ENCODE measurements at places on chromosomes 3 and 15.

GRCh38 chr3:33901862-33902563, 103.6 kb downstream of the PDCD6IP start:
- H3K27ac ChIP-seq = no peak overlapping the region
- H3K36me3 ChIP-seq = no peaks in the 10 kb centered on the region
- H3K4me1 ChIP-seq = no peaks in the 10 kb centered on the region
- DNase-seq = no peak

DNA sequence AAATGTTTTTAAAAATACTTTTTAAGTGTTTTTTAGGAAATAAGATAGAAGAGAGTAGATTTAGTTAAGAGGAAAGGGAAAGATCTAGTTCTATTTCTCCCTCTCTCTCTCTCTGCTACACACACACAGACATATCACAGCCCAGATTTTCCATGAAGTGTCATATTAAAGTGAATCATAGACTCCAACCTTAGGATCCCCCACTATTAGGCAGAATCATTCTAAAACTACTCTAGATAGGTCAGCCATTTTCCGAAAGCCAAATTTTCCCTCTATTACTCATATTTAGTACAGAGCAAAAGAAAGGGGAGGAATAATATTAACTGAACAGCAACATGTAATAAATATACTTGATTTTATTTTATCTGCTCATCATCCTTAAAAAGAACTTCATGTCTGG, 45.1 kb upstream of the RSL24D1 start:
- H3K27ac ChIP-seq = peak overlapping the region; percentile 31
- peaks cover 58% of the 10 kb centered on the region for H3K36me3 ChIP-seq
- no peak overlapping the region for H3K4me3 ChIP-seq
- no peak for DNase-seq
- H3K27me3 ChIP-seq = no peaks in the 10 kb centered on the region

- no peak overlapping the region for H3K27ac ChIP-seq
- H3K36me3 ChIP-seq = no peaks in the 10 kb centered on the region
- no peak for DNase-seq
These were observed 235.5 kb downstream of the OPA1 start for GRCh38 chr3:193828477-193828876.

GRCh38 chr3:189954733-189955665, 165.7 kb downstream of the P3H2 start:
- H3K27ac ChIP-seq = no peak overlapping the region
- H3K36me3 ChIP-seq = no peaks in the 10 kb centered on the region
- H3K27me3 ChIP-seq = peaks cover 7% of the 10 kb centered on the region
- no peaks in the 10 kb centered on the region for H3K4me1 ChIP-seq
- H3K4me3 ChIP-seq = no peak overlapping the region

DNA sequence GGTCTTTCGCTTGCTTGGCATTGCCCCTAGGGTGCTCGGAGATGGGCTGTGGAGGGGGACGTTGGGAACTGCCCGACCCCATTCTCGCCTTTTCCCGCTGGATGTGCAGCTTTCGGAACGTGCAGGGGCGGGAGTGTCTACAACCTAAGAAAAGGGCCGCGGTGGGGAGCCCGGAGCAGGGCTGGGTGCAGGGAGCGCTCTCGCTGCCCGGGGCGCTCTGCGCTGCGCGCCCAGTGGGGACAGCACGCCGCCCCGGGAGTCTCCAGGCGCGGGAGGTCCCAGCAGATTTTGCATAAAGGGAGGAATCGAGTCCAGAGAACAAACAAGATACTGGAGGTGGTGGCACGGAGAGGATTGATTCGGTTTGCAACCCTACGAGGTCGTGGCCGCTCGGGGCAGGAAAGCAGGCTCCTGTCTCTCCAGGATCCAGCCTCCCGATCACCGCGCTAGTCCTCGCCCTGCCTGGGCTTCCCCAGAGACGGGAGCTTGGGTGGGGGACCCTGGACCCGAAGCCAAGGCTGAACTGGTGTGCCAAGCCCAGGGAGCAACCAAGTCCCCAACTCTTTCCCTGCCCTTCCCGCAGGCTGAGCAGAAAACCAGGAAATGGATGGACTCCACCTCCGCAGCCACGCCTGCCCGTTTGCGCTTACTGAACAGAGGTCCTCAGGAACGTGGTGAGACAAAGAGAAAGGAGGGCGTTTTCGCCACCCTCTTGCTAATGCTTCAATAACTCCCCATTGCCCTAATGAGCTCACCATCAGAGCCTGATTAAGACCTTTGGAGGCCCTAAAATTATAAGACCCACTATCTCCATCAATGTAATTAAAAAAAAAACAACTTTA, 59.7 kb downstream of the NOX5 start:
- H3K4me3 ChIP-seq = peak overlapping the region; percentile 20
- DNase-seq = no peak
- no peak overlapping the region for H3K27ac ChIP-seq
- no peaks in the 10 kb centered on the region for H3K4me1 ChIP-seq

DNA sequence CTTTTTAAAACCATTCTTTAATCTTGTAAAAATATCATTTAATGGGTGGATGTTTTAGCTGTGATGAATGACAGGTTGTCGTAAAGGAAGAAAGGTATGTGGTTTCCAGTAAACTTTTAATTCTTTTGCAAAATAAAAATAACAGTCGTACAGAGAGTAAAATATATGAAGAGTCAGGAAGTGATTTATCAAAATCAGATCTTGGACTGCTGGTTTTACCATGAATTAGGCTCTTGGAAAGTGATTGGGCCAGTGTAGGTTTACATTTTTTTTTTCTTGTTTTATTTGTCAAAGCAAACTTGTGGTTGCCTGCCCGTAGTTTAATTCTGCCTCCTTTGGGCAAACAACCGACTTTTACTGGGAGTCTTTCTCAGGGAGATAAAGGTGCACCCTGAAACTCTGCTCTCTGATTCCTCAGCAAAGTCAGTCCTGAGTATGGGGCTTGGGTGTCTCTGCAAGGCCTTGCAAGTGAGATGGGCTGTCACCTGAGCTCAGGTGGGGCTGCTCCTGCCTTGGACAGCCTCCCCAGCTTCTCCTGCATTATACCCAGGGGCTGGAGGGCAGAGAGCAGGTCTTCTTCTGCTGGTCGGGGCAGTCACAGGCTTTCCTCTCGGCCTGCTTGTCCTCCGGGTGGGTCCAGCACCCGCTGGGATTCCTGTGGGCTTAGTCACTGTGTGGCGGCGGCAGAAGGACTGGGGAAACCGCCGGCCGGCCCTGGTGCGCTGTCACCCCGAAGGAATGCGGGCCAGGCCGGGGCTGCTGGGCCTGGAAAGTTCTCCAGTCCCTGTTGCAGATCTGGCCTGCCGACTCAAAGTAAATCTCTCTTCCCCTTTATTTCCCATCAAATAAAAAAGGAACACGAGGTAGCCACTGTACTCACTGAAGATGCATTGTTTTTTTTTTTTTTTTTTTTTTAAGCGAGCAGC, 79.0 kb downstream of the IGF1R start:
- no peak overlapping the region for H3K27ac ChIP-seq
- no peaks in the 10 kb centered on the region for H3K36me3 ChIP-seq
- no peak overlapping the region for H3K4me3 ChIP-seq
- DNase-seq = no peak

DNA sequence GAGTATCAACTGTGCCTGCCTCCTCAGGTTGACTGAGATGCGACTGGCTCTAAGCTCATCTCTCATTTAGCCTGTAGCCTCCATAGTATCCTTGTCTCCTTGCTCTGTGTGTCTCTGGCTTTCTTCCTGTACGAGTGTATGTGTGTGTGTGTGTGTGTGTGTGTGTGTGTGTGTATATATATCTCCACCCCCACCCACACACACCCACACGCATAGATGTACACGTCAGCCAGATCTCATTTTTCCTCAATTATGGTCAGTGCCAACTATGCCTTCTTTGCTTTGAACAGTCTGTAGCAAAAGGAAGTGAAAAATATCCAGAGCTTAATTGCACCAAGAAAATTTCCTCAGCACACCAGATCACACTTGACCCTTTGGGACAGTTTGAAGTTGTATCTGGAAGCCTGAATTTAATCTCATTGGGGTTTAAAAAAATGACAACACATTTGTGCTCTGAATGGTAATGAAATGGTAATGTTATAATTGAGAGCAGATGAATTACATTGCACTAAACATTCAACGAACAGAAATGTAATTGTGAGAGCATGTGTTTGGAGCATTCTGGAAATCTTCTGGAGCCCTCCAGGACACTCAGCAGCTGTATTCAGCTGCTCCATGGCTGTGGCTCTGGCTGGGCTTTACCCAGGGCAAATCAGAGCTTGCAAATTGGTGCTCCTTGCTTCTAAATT, 63.6 kb downstream of the RYR3 start:
- H3K4me1 ChIP-seq = no peaks in the 10 kb centered on the region
- H3K4me3 ChIP-seq = no peak overlapping the region
- no peak for DNase-seq
- H3K36me3 ChIP-seq = no peaks in the 10 kb centered on the region
- peaks cover 3% of the 10 kb centered on the region for H3K27me3 ChIP-seq

DNA sequence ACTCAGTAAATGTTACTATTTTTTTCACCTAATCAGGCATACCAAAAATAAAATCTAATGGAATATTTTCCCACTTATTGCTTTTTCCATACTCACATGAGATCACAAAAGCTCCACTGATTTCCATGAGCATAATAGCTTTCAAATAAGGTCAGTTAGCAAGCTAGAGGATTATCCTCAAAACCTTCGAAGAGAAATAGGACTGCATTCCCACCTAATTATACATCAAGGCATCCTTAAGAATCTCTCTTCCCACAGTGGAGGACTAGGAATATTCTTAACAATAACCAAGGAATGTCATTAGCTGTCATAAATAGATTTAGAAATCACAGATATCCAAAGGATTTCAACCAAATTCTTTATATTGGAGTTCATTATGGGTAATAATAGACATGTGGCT, 127.9 kb upstream of the STT3B start:
- no peaks in the 10 kb centered on the region for H3K27me3 ChIP-seq
- H3K36me3 ChIP-seq = peaks cover 4% of the 10 kb centered on the region
- H3K27ac ChIP-seq = no peak overlapping the region
- DNase-seq = no peak
- no peak overlapping the region for H3K4me3 ChIP-seq

- no peak overlapping the region for H3K27ac ChIP-seq
- DNase-seq = no peak
- no peaks in the 10 kb centered on the region for H3K27me3 ChIP-seq
These were observed 500.4 kb downstream of the ZBBX start for GRCh38 chr3:166879661-166880060.

- no peak overlapping the region for H3K27ac ChIP-seq
- H3K36me3 ChIP-seq = no peaks in the 10 kb centered on the region
- H3K4me1 ChIP-seq = peaks cover 30% of the 10 kb centered on the region
- DNase-seq = no peak
- no peak overlapping the region for H3K4me3 ChIP-seq
These were observed 151.4 kb downstream of the RPLP1 start for GRCh38 chr15:69604072-69604411.

DNA sequence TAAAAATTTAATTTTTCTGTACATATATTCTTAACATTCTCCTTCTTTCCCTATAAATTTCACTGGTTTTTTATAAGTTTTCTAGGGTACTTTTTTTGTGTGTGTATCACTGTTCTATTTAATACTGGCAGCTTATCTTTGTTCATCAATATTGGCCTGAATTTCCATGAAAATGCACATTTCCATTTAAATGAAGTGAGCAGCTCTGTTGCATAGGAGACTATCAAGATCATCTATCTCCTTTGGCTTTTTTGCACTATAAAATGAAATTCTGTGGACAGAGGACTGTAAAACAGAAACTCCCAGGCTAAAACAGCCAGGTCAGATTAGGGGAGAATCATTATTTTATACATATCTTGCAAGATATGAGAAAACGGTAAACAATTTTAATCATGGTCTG, 277.0 kb upstream of the ARL6 start:
- H3K36me3 ChIP-seq = no peaks in the 10 kb centered on the region
- no peak overlapping the region for H3K4me3 ChIP-seq
- no peaks in the 10 kb centered on the region for H3K4me1 ChIP-seq
- no peaks in the 10 kb centered on the region for H3K27me3 ChIP-seq
- DNase-seq = no peak

- H3K27ac ChIP-seq = no peak overlapping the region
- no peaks in the 10 kb centered on the region for H3K4me1 ChIP-seq
- peaks cover 25% of the 10 kb centered on the region for H3K36me3 ChIP-seq
- DNase-seq = no peak
- H3K27me3 ChIP-seq = no peaks in the 10 kb centered on the region
These were observed 27.0 kb downstream of the KATNBL1 start for GRCh38 chr15:34182942-34183341.

GRCh38 chr3:156888576-156888975, 62.4 kb downstream of the LEKR1 start:
- no peaks in the 10 kb centered on the region for H3K36me3 ChIP-seq
- no peaks in the 10 kb centered on the region for H3K4me1 ChIP-seq
- H3K27ac ChIP-seq = no peak overlapping the region
- H3K27me3 ChIP-seq = peaks cover 2% of the 10 kb centered on the region

DNA sequence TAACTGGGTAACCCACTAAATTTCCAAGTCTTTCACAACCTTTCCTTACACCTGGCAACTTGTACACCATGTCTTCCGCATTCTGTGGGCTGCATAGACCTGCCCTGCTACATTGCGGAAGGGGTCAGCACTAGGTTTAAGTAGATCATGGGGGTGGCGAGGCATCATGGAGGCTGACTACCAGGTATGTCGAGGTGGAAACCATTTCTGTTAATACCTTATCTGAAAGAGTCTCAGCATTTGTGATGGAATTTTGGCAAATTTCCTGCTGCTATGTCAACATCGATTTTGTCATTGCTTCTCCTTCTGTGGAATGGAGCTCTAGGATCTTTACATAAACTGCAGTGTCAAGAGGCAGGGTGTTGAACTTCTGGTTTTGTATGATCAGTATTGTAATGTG, 187.2 kb downstream of the GHSR start:
- no peaks in the 10 kb centered on the region for H3K4me1 ChIP-seq
- H3K27ac ChIP-seq = no peak overlapping the region
- no peaks in the 10 kb centered on the region for H3K27me3 ChIP-seq
- no peak overlapping the region for H3K4me3 ChIP-seq
